ENCODE measurements at places on chromosomes 16 and 17.
A peak's percentile ranks its signal among the peaks of the same experiment; 100 is the strongest.

GRCh38 chr17:44363613-44364159 lies at the start of gene FAM171A2:
Gene FAM171A2, minus strand, starts transcription at chr17:44363853. Its CDS starts 139 bp downstream, at chr17:44363714.
- DNase-seq: peak; percentile 59

- no peak for DNase-seq
These were observed 113.2 kb upstream of the MAF start for GRCh38 chr16:79713609-79714309.

DNA sequence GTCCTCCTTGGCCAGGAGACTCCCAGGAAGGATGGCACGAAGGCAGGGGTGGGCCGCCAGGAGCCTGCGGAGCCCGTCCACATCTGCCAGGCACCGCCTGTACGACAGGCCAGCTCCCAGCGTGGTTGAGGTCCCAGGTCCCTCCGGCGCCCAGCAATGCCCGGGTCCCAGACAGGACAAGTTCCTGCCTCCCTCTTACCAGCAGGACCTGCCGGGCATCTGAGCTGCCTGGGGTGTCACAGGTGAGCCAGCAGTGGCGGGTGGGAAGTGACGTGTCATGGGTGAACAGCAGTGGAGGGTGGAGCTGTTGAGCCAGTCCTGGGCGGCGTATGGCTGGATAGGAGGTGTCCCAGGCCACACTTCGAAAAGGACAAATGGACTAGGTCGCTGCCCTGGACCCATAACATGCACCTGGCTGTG lies 15.7 kb upstream of the BAHCC1 start:
- DNase-seq: no peak

DNA sequence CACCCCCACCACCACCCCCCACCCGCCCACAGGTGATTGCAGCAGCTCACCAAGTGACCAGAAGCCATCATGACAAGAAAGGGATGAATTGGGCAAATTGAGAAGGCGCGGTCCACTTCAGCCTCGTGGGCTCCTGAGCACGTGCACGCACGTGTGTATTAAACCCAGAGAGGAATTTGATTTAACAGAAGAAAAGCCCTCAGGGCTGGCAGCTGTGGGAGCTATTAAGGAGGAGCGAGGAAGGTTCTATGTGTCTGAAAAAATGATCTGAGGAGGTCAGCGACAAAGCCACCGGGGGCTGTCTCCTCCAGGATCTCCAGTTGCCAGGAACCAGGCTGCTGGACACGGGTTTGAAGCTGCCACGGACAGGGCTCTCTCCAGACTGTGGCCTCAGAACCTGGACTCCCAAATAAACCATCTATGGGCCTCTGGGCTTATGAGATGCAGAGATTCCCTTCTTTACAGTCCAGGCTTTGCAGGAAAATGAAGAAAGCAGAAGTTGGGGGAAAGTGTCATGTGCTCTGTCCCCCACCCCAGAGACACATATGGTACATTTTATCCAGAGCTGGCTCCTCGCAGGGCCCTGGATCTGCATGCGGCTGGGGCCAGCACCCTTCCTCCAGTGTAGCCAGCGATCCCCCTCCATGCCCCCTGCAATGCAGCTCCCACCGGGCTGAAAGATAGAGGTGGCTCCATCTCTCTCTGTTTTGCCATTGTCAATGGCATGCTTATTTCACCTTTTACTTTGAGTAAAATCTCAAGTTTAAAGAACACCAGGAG lies 219.7 kb upstream of the RPL38 start:
- DNase-seq: no peak

GRCh38 chr17:78958641-78959127 lies 21.0 kb downstream of the LGALS3BP start:
- no peak for DNase-seq

- DNase-seq: no peak
These were observed 306.2 kb downstream of the CEP112 start for GRCh38 chr17:65885541-65886312.

GRCh38 chr17:46020023-46020761 lies 21.1 kb downstream of the STH start:
- peak; percentile 24 for DNase-seq

GRCh38 chr17:59238906-59239305 lies 18.6 kb downstream of the GDPD1 start:
- no peak for DNase-seq

- DNase-seq: peak; percentile 61
These were observed 18.2 kb upstream of the ABR start for GRCh38 chr17:1197781-1198490.

- DNase-seq: no peak
These were observed 380.3 kb downstream of the SNX29 start for GRCh38 chr16:12356632-12357340.

- DNase-seq: no peak
These were observed at the start of gene FOXF1 for GRCh38 chr16:86510465-86511261. Gene FOXF1, plus strand, starts transcription at chr16:86510527. Its CDS starts 43 bp downstream, at chr16:86510570.

GRCh38 chr17:57506774-57507127 lies 238.3 kb downstream of the CCDC182 start:
- no peak for DNase-seq

DNA sequence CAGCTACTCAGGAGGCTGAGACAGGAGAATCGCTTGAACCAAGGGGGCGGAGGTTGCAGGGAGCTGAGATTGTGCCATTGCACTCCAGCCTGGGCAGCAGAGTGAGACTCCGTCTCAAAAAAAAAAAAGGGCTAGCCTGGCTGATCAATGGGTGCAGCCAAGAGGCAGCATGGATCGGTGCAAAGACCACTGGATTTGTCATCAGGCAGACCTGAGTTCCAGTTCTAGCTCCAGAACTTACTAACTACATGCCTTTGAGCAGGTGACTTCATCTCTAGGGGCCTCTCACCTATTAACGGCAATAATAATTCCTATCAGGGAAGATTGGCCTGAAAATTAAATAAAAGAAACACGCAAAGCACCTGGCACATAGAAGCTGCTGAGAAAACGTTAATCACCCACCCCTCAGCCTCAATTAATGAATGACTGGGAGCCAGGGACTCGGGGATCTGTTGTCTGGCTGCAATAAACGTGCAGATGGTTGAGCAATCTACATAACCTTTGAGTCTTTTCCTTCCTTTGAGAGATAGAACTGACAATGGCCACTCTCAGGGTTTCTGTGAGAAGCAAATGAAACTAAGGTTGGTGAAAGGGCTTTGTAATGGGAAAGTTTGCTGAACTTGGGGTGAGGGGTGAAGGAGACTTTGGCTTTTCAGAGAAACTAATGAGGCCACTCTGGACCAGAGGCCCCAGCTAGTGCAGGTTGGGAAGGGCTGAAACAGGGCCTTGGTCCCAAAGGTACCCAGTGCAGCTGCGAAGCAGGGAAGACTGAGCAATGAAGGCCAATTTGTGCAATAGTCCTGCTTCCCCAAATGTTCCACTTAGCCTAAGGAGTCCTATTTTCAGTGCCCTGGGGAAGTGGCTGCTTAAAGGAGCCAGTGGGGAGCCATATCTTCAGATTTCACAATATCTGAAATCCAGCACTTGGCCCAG lies 7.6 kb downstream of the SEZ6L2 start:
- no peak for DNase-seq
